GM06990 (cell line): ENCODE measurements at places on chromosomes 7 and 10.

- DNase-seq = no peak
Measured at GRCh38 chr7:69654849-69655707, 56.8 kb downstream of the AUTS2 start.

GRCh38 chr10:50972591-50972990 lies 87.2 kb upstream of the A1CF start:
- DNase-seq = no peak

GRCh38 chr10:7231509-7232414 lies 179.1 kb downstream of the SFMBT2 start:
- DNase-seq = no peak

- no peak for DNase-seq
Measured at GRCh38 chr10:98030093-98030821, at the start of gene CRTAC1. CRTAC1 (minus strand) TSS chr10:98030621; CDS start chr10:98030472, 149 bp downstream.

DNA sequence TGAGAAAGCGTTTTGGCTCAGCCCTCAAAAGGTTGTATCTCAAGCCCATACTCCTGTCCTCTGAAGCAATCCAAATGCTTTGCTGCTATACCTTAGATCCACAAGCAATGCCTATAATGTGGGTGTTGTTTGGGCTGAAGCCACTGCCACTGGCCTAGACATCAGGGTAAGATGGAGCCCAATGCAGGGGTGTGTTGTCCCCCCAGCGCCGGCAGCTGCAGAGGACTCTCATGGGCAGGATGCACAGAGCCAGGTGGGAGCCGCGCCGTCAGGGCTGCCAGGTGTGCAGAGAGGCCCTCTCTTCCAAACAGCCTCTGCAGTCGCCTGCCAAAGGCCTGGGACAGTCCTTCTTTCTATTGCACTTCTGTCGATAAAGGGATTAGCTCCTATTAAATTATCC lies 205.2 kb upstream of the SHH start:
- DNase-seq = no peak

GRCh38 chr10:110865809-110866482 lies 5.8 kb upstream of the PDCD4 start:
- peak; percentile 53 for DNase-seq

DNA sequence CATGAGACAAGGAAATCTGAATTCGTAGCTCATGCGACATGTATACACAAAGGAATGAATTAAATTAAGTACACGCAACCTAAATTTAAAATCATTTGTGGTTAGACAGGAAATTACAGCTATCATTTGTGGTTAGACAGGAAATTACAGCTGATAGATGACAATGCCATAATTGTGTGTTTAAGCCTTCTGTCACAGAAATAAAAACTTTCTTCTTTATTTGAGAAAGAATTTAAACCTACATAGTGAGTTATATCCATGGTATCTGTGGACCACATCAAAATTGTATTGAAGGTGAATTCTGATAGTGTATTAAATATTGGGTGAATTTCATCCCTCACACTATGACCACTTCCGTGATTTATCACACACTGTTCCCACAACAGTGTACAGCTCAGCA lies 362.9 kb downstream of the MAGI2 start:
- no peak for DNase-seq

GRCh38 chr10:23912884-23913404 lies 296.0 kb upstream of the KIAA1217 start:
- DNase-seq = no peak

DNA sequence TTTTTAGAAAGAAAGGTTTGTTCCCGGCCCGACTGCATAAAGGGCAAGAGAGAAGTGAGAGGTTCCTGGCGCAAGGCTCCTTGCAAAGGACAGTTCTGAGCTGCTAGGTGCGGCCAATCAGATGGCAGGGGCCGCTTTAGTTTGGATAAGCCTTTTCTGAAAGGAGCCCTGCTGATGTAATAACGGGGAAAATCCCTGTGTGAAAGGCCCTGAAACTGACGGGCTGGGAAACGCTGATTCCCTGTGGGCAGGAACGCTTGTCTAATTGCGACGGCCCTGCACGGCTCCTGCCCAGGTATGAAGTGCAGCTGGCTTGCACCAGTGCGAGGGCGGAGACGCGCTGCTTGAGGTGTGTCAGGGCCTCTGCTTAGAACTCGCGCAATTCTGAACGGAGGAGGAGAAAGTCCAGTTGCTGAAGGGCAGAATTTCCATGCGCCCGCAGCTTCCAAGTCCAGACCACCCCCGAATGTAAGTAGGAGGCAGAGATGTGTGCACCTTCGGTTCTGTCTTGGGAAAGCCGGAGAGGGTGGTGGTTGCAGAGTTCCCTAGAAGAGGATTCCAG lies 30.5 kb downstream of the TACC2 start:
- DNase-seq = no peak

DNA sequence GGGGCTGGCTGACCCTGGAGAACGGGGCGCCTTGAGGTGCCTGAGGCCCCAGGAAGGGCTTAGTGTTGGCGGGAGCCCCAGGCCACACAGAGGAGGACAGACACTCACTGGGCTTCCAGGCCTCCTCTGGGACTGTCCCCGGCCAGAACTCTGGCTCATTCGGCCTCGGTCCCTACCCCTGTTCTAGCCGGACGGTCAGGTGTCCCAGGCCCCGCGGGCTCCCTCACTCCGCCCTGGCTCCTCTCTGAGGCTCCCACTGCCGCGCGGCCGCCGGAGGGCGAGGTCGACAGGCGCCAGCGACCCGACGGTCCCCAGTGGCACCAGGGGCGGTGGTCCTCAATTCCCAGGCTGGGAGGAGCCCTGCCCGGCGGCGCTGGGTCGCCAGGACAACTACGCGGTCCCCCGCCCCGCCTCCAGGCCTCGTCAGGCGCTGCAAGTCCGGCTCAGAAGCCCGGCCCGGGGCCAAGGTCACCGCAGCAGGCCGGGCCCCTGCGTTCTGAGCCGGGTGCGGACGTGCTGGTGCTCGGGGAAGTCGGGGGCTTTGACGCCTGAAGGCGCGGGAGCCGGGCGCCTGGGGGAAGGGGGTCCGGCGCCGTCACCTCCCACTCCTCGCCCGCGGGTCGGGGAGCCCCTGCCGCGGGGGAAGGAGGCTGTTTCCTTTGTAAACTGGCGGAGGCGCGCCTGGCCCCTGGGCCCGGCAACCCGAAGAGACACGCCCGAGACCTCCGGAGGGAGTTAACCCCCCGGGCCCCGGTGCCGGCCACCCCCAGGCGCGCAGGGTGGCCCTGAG lies 1.1 kb upstream of the PWWP2B start:
- DNase-seq = no peak

GRCh38 chr7:78014401-78014800 lies 215.8 kb downstream of the PHTF2 start:
- no peak for DNase-seq

DNA sequence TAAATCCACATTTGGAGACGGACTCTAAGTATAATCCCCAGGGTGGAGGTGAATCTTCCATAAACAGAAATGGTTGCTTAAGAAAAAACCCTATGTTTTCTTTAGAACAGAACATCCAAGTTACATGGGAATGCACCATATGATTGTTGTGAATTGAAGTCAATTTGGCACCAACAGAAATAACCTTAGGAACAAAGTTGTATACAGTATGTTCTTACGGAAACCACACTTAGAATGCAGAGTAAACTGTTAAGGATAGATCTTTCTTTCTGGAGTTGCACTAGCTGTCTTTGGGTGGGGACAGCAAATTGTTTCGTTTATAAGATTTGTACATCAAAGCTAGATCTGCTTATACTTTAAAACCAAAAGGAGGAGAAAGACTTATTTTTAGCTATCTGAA lies 316.4 kb downstream of the PTEN start:
- DNase-seq = no peak

- DNase-seq = no peak
Measured at GRCh38 chr7:155529845-155530244, 16.5 kb downstream of the CNPY1 start.

DNA sequence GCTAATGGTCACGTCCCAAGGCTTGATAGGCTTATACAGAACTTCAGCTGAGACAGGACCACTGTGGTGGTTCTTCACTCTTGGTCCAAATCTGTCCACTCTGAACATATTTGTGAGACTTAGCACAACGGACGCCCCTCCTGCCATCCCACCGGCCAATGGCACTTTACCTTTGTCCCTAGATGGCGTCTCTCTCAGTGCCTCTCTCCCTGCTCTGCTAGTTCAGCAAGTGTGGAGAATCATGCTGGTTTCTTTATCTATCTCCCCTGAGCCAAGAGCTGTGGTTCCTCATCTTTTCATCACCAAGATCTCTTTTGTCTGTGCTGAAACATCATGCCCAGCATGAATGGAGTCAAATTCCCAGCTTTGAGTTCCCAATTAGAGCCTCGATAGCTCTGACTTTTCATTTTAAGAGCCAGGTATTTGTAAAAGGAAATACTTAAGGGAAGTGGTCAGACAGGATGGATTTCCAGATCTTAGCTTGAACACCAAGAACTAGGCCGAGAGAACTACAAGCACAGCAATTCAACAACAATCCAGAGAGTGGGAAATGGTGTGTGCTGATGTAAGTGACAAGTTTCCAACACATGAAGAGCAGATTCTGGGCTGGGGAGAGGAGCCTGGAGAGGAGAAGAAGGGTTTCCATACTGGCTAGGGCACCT lies 69.5 kb downstream of the ZNF800 start:
- no peak for DNase-seq

DNA sequence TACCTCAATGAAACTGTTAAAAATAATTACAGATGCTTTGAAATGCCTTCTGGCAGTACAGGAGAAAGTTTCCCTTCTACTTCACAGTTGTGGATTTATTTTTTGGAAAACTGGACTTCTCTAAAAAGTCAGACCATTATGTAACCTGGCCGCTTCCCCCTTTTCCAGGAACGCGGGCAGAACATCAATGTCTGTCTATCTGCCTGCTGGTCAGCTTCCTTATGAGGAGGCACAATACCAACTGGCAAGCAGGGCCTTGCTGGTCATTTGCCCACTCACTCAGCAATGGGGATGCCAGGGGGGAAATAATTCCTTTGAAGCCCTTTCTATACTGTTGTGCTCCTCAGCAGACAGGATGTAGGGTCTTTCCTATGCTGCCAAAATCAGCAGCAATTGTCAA lies 22.5 kb upstream of the ADRB1 start:
- no peak for DNase-seq

DNA sequence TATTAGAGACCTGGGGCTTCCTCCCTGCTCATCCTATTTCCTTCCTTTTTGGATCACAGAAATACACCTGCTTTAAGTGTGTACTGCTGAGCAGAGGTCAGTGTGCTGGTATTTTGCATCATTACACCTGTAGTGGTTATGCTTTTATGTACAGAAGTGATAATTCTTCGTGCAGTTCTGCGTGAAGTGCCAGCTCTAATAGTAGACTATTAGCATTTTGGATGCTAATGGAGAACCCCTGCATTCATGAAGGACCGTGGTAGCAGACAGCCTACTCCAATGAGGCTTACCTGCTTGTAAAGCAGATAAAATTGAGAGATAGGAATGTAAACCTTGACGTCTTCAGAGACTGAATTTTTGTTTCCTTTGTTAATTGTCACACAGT lies 114.3 kb downstream of the CDK14 start:
- no peak for DNase-seq

GRCh38 chr7:27532314-27532713 lies 130.4 kb downstream of the HIBADH start:
- DNase-seq = no peak

- DNase-seq = no peak
Measured at GRCh38 chr10:20707251-20707650, 189.9 kb downstream of the NEBL start.

DNA sequence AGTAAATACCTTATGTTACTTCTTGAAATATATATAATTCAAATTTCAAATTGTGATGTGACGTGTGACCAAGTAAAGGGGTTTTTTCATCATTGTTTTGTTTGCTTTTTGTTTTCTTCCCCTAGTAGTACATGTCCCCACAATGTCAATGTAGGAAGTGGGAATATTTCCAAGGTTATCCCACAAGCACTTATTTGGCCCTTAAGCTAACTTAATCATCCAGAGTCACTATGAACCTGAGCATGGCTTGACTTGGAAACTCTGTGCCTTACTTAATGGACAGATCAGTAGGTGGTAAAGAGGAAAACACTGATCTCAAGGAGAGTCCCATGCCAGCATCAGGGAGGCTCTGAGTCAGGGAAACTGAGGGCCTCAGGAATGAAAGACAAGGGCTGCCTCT lies 569.3 kb upstream of the IGFBP3 start:
- no peak for DNase-seq

DNA sequence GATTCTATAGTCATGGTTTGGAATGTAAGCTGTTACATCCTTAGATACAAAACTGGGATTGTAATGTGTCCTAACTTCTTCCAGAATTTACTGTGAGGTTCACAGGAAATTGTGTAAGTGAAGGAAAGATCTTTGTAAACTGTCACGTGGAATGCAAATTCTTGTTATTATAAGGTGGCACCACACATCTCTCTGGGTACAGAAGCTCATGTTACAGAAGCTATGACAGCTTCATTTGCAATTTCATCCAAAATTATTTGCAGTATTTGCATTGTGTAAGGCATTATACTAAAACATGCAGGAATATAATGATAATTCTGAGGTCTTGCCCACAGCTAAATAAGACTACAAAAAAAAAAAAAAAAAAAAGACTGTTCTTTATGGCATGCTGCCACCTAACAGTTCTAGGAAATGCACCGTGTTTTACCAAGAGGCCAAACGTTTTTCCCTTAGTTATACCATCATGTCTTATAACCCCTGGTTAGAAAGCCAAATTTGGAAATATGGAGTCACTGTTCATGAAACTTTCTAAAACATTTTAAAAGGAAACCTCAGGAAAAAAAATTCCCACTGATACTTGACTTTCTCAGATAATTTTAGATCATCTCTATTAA lies 17.6 kb downstream of the MINDY3 start:
- DNase-seq = no peak

DNA sequence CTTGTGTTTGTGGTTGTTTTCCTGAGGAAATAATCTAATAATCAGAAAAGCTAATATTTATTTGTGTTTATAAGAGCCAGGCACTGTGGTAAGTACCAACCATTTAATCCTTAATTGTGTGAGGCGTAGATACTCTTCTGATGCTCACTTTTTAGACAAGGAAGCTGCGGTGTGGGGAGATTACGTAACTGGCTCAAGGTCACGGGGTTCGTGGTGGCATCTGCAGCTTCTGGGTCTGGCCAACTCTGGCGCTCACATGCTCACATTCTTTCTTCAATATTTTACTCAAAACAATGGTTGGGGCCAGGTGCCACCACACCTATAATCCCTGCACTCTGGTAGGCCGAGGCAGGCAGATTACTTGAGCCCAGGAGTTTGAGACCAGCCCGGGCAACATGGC lies 77.6 kb downstream of the RALA start:
- DNase-seq = no peak

DNA sequence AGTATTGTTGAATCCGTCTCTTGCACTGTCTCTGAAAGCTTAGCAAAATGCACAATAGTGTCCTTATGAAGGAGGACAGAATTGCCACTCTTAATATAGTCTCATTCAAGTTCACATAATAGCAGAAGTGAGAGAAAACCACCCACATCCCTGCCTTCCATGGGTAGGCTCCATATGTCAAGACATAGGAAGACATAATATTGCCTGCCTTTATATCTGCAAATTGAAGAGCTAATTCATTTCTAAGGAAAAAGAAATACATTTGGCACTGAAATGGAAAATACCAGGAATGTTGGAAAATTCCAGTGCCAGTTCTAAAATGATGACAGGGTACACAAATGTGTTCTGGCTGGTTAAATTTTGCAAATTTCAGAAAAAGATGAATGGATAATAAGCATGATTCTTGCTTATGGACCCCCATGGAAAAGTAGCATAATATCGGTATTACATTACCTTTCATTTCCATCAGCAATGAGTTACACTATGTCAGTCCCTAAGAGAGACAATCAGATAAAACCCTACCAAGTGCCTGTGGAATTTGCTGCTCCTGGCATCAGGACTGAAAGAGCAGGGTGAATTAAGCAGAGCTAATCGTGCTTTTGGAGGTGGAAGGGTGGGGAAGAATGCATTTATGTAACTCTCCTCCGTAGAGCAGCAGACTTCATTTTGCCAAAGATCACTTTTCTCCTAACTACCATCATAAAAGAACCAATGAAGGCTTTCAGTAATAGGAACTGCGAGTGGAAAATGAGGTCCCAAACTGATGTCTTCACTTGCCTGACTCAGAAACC lies 312.6 kb downstream of the FGFR2 start:
- DNase-seq = no peak
